ENCODE measurements at places on chromosomes 2 and 18. TPM values are rescaled to one million over a fixed set of nuclear protein-coding genes. Genes with fewer than 3 reads are reported as not detected.

The ST6GAL2 gene
- total RNA-seq: 53.2 TPM

The EML6 gene
- 3.9 TPM for total RNA-seq

The KCNG2 gene
- 0.21 TPM for total RNA-seq

The DSG1 gene
- 0.21 TPM for total RNA-seq

The RTP5 gene
- total RNA-seq: not detected

DNA sequence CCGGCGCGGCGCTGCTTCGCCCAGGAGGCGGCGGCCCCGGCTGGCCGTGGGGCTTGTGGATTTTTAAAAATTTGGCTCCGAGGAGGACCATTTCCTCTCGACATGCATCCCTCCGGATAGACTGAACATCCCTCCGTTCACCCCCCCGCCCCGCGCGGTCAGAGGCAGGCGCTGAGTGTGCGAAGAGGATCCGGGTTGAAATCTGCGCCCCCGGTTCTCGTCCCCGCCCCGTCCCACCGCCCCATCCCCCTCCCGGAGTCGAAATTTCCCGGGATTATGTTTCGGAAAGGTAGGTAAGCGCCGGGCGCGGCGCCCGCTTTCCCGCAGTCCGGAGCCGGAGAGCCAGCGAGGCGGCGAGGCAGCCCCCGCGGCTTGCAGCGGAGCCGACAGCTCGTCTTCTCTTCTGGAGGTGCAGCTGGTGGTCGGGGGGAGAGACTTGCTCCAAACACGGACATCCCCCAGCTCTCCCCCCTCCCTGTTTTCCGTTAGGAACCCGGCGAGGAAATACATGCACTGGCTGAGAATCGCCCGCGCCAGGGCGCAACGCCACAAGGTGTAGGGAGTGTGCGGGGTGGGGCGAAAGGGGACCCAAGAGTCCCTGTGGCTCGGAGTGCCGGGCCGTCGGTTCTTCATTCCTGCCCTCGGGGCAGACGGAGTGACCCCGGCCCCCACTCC, at the start of gene PRKCE:
Gene PRKCE, plus strand, starts transcription at position 261 of the 675 bp plus-strand sequence.
- DNase-seq: no peak

- DNase-seq: no peak
These were observed 14.0 kb downstream of the RAMP1 start for GRCh38 chr2:237873421-237873831.

DNA sequence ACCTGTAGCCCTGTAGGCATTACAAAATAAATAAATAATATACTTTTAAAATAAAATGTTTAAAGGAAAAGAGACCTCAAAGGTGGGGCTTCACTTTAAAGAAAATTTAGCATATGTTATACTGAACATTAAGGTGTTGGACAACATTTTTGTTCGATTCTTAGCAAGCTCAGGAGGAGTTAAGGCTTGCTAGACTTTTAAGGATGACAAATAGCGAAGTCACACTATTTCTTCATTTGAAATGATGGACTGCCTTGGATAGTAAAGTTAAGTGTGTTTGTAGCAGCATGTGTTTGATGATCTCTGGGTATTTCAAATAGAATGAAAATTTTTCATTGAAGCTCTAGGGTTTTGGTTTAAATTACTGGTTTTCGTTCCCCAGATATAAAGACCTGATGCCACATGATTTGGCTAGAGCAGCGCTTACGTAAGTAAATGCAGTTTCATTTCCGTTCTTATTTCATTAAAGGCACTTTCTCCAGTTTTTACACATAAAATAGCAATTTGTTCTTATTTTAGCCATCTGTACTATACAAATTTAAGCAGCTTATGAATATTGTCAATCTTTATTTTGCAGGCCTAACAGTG, 24.9 kb downstream of the HADHB start:
- no peak for DNase-seq

DNA sequence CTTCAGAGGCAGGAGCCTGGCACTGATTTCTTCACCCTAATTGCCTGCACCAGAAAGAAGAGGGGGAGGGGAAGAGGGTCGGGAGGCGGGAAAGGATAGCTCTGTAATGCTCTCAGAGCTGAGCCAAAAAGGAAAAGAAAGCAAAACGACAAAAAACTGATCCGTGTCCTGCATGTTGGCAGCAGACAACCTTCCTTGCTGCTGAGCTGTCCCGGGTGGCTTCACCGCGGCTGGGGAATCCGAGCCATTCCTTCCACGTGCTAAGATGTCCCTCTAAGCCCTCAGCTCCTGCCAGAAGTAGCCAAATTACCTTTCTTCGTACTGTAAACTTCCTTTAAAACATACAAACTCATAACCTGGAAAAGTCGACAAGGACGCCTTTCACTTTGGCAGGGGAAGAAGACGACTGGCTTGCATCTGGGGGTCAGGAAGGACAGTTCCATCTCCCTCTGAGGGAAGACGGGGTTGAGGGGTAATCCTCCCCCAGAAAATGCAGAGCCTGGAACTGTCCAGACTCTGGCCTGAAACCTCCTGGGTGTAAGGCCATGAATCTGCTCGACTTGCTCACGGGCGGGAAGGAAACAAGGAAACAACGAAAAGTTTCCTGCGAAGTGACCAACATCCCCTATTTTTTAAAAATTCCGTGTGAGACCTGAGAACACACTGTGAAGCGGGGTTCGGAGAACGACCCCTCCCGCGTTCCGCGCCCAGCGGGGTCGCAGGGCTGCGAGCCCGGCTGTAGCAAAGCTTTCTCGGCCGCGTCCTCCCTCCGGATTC, 7.7 kb downstream of the OTX1 start:
- DNase-seq: no peak

The NYAP2 gene
- 0.79 TPM for total RNA-seq

GRCh38 chr18:9319333-9319732, 15.2 kb upstream of the TWSG1 start:
- DNase-seq: no peak

- no peak for DNase-seq
These were observed 11.2 kb upstream of the EN1 start for GRCh38 chr2:118858485-118859156.

DNA sequence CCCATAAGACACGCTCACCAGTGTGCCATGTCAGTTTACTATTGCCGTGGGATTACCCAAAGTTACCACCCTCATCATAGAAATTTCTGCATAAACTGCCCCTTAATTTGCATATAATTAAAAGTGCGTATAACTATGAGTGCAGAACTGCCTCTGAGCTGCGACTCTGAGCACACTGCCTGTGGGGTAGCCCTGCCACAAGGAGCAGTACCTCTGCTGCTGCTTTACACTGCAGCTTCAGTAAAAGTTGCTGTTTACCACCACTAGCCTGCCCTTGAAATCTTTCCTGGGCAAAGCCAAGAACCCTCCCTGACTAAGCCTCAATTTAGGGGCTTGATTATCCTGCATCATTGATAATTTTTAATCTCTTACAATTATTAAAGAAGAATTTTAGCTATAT, 213.9 kb upstream of the MAP2 start:
- DNase-seq: no peak

- no peak for DNase-seq
These were observed 2.4 kb downstream of the MTCL1 start for GRCh38 chr18:8707556-8708300.

- no peak for DNase-seq
These were observed 356.8 kb downstream of the SUCLG1 start for GRCh38 chr2:84102274-84102673.

- no peak for DNase-seq
These were observed 134.9 kb upstream of the REV1 start for GRCh38 chr2:99624677-99625076.

DNA sequence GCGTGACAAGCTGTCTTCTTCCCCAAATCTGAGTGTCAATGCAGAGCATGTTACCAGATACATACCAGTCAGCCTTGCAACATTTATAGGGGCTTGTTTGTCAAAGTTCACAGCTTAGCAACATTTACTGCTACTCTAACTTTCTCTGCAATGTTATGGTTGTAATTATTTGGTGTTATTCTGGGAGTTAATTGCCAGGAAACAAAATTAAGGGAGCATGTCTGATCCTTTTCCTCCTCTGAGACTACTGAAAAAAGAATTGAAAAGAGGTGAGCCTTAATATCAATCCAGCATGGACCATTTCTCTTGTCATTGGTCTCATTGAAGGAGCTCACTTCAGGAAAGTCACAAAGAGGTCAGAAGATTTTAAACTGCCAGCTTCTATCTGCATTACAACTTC, 465.6 kb upstream of the LINC00305 start:
- DNase-seq: no peak
